ENCODE measurements at places on chromosomes 3 and 15. TPM values are rescaled to one million over a fixed set of nuclear protein-coding genes. Genes with fewer than 3 reads are reported as not detected.

DNA sequence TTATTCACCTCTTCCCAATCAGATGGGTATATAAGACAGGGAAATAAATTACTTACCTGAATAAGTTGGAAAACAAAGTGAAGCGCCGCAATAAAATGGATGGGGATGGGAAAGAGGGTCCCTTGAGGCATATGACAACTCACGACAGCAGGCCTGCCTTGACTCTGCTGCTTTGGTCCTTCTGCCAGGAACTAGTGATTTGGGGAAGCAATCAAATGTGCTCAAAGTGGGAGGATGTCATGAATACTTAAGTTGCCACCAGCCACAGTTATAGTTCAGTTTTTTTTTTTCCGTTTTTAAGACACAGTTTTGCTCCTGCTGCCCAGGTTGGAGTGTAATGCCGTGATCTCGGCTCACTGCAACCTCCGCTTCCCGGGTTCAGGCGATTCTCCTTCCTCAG lies 4.6 kb downstream of the PARL start:
- DNase-seq = no peak

DNA sequence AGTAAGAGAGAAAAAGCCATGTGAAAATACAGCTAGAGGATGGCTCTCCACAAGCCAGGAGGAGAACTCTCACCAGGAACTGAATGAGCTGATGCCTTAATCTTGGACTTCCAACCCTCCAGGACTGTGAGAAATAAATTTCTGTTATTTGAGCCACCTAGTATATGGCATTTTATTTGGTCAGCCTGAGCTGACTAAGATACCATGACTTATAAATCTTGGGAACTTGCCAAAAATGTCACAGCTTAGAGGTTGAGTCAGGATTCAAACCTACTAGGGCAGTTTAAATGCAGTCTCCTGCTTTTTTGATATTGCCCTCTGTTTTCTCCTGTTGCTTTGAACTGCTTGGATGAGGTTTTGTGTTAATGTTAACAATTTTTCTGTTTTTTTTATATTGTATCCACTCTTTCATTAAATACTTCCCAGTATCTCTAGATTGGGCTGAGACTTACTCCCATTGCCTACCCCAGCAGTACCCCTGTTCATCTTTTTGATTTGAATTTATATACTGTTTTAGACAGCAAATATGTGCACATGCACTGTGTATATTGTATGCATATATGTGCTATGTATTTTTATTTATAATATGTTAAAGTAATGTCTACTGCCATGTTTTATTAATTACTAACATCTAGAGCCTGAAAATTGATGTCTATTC lies 1223.2 kb downstream of the OTOL1 start:
- DNase-seq = no peak

DNA sequence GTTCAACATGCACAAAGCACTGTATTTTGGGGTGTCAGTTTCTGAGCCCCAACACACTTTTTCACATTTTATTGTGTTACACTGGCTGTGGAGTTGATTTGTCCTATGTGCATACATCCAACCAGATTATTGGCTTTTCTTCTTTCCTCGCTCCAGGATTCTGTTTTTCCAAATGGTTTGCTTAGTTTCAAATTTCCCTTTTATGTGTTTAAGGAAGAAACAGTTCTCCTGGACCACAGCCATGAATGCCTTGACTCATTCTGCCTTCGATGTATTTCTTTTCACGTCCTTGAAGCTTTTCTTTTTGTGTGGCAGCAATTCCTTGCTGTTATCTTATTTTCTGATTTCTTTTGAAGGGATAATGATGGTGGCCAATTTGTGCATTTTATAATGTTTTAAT lies 53.8 kb downstream of the CACNA2D3 start:
- DNase-seq = no peak

DNA sequence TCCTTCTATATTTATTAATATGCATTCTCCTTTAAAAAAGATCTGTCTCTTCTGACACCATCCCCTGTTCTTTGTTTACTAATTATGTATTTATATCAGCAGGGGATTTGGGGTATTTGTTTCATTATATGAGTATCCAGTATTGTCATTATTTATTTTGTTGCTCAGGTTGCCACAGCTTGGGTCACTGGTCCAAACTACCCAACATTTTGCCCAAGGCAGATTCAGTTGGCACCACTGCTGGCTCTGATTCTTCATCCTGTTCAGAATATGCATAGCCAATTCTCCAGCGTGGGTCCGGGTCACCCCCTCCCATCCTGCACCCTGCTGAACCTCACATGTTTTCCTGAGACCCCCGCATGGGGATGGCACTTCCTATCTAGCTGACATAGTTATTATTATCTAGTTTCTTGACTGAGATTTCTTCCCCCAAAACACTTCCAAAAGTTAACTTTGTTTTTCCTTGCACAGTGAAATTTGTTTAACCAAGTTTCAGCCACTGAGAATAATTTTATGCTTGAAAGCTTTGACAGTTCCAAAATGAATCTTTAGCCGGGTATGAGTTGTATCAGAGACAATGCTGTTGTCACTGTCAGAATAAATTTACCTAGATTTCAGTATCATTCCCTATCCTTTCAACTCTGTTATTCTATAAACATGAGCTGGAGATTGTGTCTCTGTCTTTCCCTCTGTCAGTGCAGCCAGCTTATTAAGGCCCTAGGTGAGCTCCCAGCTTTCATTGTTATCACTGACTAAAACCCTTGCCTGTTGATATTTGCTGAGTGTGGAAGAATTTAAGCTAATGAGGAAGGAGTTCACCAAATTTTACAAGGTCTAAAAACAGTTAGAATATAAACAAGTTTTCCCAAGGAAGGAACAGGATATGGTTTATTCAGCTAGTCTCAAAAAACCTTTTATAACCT lies 70.3 kb downstream of the TGFBR2 start:
- DNase-seq = no peak

DNA sequence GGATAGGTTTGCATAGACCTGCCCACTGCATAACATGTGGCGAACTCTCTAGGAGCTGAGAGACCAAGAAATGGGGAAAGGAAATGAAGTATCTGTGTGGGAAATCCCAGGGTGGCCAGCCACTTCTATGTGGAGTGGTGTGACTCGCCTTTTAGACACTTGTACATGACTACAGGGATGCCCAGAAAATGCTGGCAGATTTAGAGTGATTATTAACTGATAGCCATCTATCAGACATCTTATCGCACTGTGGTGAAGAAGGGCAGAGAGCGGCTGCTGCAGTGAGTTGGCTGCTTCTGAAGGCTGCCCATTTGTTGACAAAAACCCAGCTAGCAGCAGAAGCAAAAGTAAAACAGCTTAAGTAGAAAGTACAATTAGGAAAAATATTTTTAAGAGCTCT lies 18.1 kb upstream of the STAC start:
- no peak for DNase-seq

DNA sequence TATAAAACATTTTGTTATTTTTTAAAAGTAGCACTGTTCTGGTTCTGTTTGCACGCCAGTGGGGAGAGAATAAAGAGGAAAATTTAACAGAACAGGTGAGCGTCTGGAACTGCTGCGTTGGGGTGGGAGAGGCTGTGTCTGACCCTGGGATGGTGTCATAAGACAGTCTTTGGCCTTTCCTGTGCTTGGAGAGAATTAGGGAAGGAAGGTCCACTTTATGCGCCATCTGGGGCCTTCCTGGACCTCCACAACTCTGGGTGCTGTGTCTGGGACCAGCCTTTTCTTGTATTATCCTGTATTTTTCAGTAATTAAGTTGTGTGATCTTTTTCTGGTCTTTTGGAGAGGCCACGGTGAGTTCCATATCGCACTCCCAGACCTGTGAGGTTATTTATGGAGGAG lies 3.3 kb downstream of the FAM43A start:
- DNase-seq = no peak

GRCh38 chr15:98813951-98814350 lies 165.6 kb downstream of the IGF1R start:
- DNase-seq = no peak

GRCh38 chr3:145182196-145182911 lies 978.6 kb downstream of the PLOD2 start:
- DNase-seq = no peak

- no peak for DNase-seq
Measured at GRCh38 chr3:168618827-168619470, 523.2 kb upstream of the GOLIM4 start.

DNA sequence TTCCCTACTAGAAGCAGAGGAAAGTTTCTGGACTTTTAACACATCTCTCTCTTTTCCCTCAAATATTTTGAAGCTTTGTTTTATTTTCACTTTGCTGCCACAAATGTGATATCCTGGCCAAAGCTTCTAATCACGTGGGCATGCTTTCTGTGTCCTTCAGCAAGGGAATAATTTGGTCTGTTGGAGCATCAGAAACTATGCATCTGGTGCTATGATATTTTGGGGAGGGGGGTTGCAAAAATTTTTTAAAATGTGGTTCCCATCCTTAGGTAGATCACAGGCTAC lies 254.2 kb downstream of the GAP43 start:
- no peak for DNase-seq

DNA sequence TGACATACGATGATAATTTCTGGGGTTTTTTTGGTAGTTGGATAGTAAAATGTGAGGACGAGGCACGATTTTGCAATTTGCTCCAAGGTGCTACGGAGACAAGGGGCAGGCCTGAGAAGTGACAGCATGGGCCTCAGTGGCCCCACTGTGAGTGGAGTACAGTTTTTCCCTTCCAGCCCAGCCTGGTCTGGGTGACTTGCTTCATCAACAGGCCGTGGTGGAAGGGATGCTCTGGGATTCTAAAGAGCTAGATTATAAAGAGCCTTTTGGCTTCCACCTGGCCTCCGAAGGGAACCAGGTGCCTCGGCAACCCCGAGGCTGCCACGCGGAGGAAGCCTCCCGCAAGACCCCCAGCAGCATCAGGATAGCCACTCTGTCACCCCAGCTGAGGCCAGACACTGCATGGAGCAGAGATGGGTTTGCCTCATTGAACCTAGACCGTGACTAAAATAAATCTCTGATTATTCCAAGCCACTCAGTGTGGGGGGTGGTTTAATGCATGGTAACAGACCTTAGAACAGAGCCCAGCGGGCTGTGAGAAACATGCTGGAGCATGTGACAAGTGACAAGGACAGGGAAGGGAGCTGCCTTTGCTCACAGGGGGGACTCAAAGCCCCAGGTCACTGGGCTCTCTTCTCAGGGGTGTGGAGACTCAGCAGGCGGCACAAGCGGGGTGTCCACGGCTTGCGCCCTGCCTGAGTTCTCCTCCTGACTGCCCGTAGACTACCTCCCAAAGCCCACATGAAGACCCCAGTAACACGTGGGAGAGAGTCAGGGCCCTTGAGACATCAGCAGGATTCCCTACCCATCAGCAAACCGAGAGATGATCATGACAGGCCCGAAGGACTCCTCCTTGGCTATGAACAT lies 22.6 kb upstream of the SLC41A3 start:
- no peak for DNase-seq

DNA sequence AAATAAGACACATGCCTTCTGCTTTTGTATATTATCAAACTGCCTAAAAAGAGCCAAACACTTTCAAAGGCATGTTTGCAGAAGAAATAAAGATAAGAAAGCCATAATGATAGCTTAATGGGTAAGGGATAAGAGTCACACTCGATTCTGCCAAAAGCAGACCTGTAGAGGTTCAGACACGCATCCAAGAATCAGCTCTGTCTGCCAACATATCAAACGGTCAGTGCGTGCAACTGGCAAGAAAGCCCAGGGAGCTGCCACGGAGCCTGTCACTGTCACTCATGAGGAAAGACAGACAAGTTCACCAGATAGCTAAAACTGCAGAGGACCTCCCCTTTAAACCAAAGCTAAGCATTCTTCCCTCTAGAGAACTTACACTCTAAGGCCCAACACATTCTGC lies 23.2 kb downstream of the DCP1A start:
- peak; percentile 26 for DNase-seq

GRCh38 chr3:122961146-122961545 lies 66.4 kb downstream of the SEMA5B start:
- no peak for DNase-seq

DNA sequence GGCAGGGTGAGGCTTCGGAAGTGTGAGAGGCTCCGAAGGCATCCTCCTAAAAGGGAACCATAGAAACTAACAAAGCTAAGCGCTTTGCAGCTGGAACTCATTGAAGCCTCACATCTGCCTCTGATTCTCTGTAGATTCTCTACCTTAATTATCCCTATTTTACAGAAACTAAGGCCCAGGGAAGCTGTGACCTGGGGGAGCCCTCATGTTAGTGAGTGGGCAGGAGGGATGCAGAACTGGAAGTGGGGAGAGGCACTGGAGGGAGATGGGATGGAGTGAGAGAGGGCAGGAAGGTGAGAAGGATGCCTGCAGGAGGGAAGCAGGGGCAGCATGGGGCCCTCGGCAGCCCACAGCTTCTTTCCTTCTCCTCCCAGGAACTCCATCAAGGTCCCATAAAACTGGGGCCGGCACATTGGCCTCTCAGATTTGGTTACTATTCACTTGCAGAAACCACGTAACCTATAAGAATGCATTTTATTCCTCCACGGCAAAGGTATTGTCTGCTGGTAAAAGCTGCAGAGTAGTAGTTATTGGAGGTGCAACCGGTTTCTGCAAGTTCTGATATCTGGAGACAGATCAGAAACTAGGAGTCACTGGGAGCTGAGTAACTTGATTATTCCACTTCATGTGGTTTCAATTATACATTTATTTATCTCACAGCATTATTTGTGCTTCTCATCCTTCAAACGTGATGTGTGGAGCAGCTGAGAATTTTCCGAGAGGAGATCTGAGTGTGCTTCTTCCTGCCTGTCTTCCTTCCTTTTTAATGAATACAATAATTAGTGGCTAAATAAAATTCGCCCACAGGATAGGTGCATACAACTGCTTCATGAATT lies 24.0 kb upstream of the CHCHD6 start:
- no peak for DNase-seq

The TP63 gene
- not detected for total RNA-seq

The MCF2L2 gene
- 0.49 TPM for total RNA-seq

The RETNLB gene
- total RNA-seq = not detected

The PYDC2 gene
- not detected for total RNA-seq

The FMN1 gene
- 22.9 TPM for total RNA-seq

The SH2D7 gene
- total RNA-seq = not detected

The CFAP161 gene
- 0.81 TPM for total RNA-seq

The CPLX3 gene
- not detected for total RNA-seq

The ZNF619 gene
- 9.4 TPM for total RNA-seq

The DPPA2 gene
- not detected for total RNA-seq

The CYP11A1 gene
- total RNA-seq = 0.54 TPM

All from thyroid gland (tissue), 4 donors.